RWPE2 (cell line): ENCODE measurements at places on chromosomes 7 and 10.
A peak's percentile ranks its signal among the peaks of the same experiment; 100 is the strongest.

GRCh38 chr7:124633740-124634139 lies 131.9 kb downstream of the GPR37 start:
- no peaks in the 10 kb centered on the region for H3K27me3 ChIP-seq
- H3K4me1 ChIP-seq, result no peaks in the 10 kb centered on the region
- DNase-seq, result no peak
- H3K36me3 ChIP-seq, result no peaks in the 10 kb centered on the region

DNA sequence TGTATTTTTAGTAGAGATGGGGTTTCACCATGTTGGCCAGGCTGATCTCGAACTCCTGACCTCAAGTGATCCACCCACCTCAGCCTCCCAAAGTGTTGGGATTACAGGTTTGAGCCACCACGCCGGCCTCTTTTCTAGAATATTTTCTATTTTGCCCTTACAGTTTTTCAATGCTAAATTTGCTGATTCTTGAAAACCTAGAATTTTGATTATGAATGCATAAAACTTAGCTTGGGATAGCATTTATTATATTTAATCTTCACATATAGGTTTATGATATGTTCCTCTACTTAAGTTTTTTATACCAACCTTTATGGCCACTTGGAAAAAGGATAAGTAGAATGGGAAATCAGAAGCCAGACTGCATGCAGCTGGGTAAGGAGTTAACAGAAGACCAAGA lies 2.1 kb downstream of the TMEM60 start:
- H3K4me3 ChIP-seq, result no peak overlapping the region
- H3K4me1 ChIP-seq, result peaks cover 17% of the 10 kb centered on the region
- DNase-seq, result no peak
- H3K27me3 ChIP-seq, result no peaks in the 10 kb centered on the region
- no peak overlapping the region for H3K27ac ChIP-seq
- H3K36me3 ChIP-seq, result peaks cover 13% of the 10 kb centered on the region; the same call in 1 of the 2 replicates

GRCh38 chr7:18257711-18258110 lies 230.1 kb upstream of the PRPS1L1 start:
- H3K27ac ChIP-seq, result no peak overlapping the region
- no peaks in the 10 kb centered on the region for H3K27me3 ChIP-seq
- no peak for DNase-seq
- H3K36me3 ChIP-seq, result no peaks in the 10 kb centered on the region

- no peak overlapping the region for H3K4me3 ChIP-seq
- no peaks in the 10 kb centered on the region for H3K27me3 ChIP-seq
- DNase-seq, result no peak
- H3K4me1 ChIP-seq, result peaks cover 31% of the 10 kb centered on the region
- peaks cover 45% of the 10 kb centered on the region for H3K36me3 ChIP-seq
- peak overlapping the region; percentile 42 for H3K27ac ChIP-seq
Observed at GRCh38 chr10:74021248-74022055, 23.5 kb downstream of the VCL start.

- no peak overlapping the region for H3K4me3 ChIP-seq
- peak overlapping the region; percentile 98 for H3K27ac ChIP-seq
- H3K36me3 ChIP-seq, result peaks cover 12% of the 10 kb centered on the region
- H3K27me3 ChIP-seq, result no peaks in the 10 kb centered on the region
- peaks cover 41% of the 10 kb centered on the region for H3K4me1 ChIP-seq
Observed at GRCh38 chr7:44380189-44380830, 54.9 kb upstream of the CAMK2B start.

- H3K4me3 ChIP-seq, result no peak overlapping the region
- no peak overlapping the region for H3K27ac ChIP-seq
- H3K27me3 ChIP-seq, result no peaks in the 10 kb centered on the region
Observed at GRCh38 chr7:53609185-53609584, 573.8 kb downstream of the POM121L12 start.

DNA sequence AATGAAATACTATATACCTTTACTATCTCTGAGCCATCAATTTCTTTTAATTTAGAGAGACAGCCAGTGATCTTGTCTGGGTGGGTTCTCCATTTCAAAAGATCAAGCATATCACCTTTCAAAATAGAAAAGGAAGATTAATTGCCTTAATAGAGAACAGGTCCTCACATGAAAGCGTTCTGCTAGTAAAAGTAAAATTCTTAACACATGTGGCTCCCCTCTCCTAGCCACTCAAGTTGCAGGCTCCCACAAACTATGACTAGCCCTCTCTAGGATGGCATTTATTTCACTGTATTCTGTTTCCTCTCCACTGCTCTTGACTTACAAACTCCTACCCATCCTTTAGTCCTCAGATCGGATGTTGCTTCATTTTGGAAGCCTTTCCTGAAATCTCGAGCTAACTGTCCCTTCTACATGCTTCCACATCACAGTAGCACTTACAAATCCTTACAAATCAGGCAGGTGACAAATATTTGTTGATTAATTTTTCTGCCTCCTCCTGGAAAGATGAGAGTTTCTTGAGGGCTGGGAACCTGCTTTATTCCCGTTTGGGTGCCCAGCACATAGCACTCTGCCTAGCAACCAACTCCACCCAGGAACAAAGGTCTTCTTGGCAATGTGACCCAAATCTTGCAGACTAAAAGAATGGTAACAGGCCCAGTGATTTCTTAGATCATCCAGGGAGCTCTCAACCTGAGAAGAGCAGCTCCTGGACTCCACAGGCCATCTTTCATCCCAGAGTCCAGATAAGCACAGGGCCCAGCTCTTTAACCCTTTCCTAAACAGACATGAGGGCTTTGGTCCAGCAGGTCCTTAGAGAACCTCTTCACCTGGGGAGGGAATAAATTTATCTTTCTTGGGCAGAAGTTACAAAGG lies 310.4 kb upstream of the IMMP2L start:
- no peak for DNase-seq
- H3K36me3 ChIP-seq, result peaks cover 10% of the 10 kb centered on the region; the same call in 1 of the 2 replicates
- H3K27ac ChIP-seq, result no peak overlapping the region
- H3K27me3 ChIP-seq, result no peaks in the 10 kb centered on the region

DNA sequence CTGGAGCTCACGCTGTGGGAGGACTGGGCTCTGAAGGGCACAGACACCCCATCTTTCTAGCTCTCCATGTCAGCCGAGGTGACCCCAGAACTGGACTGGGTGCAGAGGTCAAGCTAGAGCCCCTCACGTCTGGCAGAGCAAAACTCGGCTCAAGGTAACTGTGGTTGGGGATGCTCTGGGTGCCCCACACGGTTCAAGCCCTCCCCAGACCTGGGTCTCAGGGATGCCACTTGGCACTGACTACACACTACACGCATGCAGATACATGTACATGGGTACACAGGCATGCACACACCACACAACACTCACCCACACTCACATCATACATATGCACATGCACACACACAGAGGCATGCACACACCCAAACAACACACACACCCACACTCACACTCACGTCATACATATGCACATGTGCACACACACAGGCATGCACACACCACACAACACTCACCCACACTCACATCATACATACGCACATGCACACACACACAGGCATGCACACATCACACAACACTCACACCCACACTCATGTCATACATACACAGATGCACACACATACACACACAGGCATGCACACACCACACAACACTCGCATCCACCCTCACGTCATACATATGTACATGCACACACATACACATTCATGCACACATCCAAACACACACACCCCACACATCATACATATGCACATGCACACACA lies 219.3 kb downstream of the DNAJB6 start:
- no peaks in the 10 kb centered on the region for H3K36me3 ChIP-seq
- no peaks in the 10 kb centered on the region for H3K27me3 ChIP-seq
- peak; percentile 15 for DNase-seq
- H3K27ac ChIP-seq, result no peak overlapping the region

GRCh38 chr10:60973086-60973485 lies 29.1 kb upstream of the RHOBTB1 start:
- H3K27ac ChIP-seq, result no peak overlapping the region
- H3K36me3 ChIP-seq, result no peaks in the 10 kb centered on the region
- no peak for DNase-seq
- no peak overlapping the region for H3K4me3 ChIP-seq
- no peaks in the 10 kb centered on the region for H3K27me3 ChIP-seq

GRCh38 chr10:43853369-43853768 lies 204.7 kb upstream of the ZNF32 start:
- no peaks in the 10 kb centered on the region for H3K27me3 ChIP-seq
- no peak overlapping the region for H3K27ac ChIP-seq
- DNase-seq, result no peak
- H3K4me1 ChIP-seq, result no peaks in the 10 kb centered on the region
- H3K4me3 ChIP-seq, result no peak overlapping the region

- no peaks in the 10 kb centered on the region for H3K36me3 ChIP-seq
- DNase-seq, result no peak
- no peak overlapping the region for H3K27ac ChIP-seq
Observed at GRCh38 chr10:117716889-117717288, 174.3 kb downstream of the EMX2 start.

GRCh38 chr10:97726636-97727178 lies 10.2 kb upstream of the ZFYVE27 start:
- DNase-seq, result no peak
- no peaks in the 10 kb centered on the region for H3K36me3 ChIP-seq
- H3K27me3 ChIP-seq, result no peaks in the 10 kb centered on the region
- H3K4me3 ChIP-seq, result peak overlapping the region; percentile 21
- H3K4me1 ChIP-seq, result peaks cover 17% of the 10 kb centered on the region
- H3K27ac ChIP-seq, result peak overlapping the region; percentile 78

DNA sequence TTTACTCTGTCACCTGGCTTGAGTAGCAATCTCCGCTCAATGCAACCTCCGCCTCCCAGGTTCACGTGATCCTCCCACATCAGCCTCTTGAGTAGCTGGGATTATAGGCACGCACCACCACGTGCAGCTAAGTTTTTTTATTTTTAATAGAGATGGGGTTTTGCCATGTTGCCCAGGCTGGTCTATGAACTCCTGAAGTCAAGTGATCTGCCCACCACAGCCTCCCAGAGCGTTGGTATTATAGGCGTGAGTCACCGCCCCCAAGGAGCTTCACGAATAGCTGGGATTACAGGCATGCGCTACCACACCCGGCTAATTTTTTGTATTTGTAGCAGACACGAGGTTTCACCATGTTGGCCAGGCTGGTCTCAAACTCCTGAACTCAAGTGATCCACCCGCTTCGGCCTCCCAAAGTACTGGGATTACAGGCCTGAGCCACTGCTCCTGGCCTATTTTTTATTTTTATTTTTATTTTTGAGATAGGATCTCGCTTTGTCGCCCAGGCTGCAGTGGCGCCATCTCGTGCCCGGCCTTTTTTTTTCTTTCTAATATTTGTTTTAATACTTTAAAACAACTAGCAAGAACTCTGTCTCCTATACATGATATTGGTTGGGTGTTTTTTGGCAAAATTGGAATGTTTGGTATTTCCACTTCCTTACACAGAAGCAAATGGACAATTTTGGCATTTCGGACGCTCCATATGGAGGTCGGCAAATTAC lies 1.1 kb downstream of the EFCAB10 start:
- no peaks in the 10 kb centered on the region for H3K36me3 ChIP-seq
- H3K27me3 ChIP-seq, result no peaks in the 10 kb centered on the region
- H3K4me1 ChIP-seq, result no peaks in the 10 kb centered on the region

DNA sequence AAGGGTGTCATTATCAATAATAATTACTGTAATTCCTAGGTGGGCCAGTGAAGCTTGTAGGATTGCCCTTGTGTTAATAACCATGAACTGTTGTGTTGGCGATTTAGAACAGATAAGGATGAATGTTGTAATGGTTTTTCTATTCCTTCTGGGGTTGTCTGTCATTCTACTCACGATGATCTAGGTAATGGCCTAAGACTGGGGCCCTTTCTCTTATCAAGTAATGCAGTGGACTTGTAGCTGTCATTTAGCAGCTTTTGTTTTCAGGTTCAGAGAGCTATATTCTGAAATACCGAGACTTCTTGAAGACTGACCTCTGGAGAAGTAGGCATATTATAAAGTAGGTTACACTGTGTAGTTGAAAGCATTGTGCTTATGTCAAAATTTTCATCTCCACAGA lies 110.2 kb downstream of the TAF3 start:
- H3K27ac ChIP-seq, result no peak overlapping the region
- DNase-seq, result no peak
- H3K4me1 ChIP-seq, result no peaks in the 10 kb centered on the region

DNA sequence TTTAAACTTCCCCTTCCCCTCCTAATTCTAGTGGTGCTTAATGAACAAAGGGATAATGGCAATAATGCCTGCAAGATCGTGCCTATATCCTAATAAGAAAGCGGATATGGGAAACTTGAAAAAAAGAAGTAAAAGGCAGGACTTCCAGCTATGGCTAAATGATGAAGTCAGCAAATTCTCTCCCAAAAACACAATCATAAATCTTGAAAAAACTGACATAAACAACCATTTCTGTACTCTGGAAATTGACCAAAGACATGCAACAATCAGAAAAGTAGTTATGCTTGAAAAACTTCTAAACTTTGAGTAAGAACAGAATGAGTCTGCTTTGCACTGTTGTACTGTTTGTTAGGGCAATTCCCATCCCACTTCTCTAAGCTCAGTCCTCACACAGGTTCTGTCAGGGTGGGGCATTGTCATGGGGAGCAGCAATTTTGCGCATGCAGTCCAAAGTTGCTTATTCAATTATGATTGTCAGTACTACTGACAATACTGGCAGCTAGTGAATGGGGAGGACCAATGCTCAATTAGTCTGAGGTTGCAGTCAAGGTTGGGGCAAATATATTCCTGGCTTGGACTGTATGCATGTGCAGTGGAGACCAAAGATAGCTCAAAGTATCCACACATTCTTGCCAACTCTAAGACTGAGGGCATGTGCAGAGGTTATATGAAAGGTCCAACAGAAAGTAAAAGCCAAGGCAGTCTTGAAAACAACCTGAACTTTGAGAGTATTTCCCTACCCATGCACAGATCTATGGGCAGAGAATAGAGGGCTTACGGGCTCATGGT lies 34.1 kb upstream of the ARHGAP22 start:
- no peak overlapping the region for H3K4me3 ChIP-seq
- H3K27me3 ChIP-seq, result no peaks in the 10 kb centered on the region
- DNase-seq, result no peak

GRCh38 chr10:436013-436697 lies 253.3 kb downstream of the DIP2C start:
- no peaks in the 10 kb centered on the region for H3K36me3 ChIP-seq
- no peaks in the 10 kb centered on the region for H3K4me1 ChIP-seq
- no peaks in the 10 kb centered on the region for H3K27me3 ChIP-seq
- no peak overlapping the region for H3K4me3 ChIP-seq
- no peak for DNase-seq

GRCh38 chr10:11336722-11337162 lies 274.7 kb downstream of the USP6NL start:
- no peaks in the 10 kb centered on the region for H3K4me1 ChIP-seq
- no peak overlapping the region for H3K27ac ChIP-seq
- H3K27me3 ChIP-seq, result no peaks in the 10 kb centered on the region
- DNase-seq, result no peak

- no peak for DNase-seq
- H3K27me3 ChIP-seq, result no peaks in the 10 kb centered on the region
- no peak overlapping the region for H3K4me3 ChIP-seq
- peaks cover 3% of the 10 kb centered on the region for H3K4me1 ChIP-seq
- H3K36me3 ChIP-seq, result no peaks in the 10 kb centered on the region
Observed at GRCh38 chr10:124560377-124561105, 98.9 kb downstream of the LHPP start.

- no peaks in the 10 kb centered on the region for H3K4me1 ChIP-seq
- DNase-seq, result no peak
- no peaks in the 10 kb centered on the region for H3K36me3 ChIP-seq
- H3K27me3 ChIP-seq, result no peaks in the 10 kb centered on the region
Observed at GRCh38 chr7:28483908-28484605, 71.7 kb downstream of the CREB5 start.

GRCh38 chr7:132930881-132931280 lies 151.0 kb downstream of the CHCHD3 start:
- no peaks in the 10 kb centered on the region for H3K36me3 ChIP-seq
